GM12878 (cell line): ENCODE measurements at places on chromosomes 6 and 20.

DNA sequence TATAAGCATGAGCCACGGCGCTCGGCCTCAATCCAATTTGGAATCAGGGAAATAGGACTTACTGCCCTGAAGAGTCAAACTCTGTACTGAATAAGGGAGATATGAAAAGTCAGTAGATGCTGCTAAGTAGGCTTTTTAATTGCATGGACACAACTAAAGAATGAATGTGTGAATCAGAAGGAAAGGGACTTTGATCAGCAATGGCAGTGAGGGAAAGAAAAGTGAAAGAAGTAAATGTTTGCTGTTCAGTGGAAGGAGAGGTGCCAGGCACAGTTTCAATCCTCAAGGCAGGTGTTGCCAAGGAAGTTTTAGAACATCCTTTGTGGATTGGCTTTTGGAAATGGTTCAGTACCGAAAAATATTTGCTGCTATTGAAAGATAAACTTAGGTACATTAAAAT, 62.2 kb upstream of the GCM1 start:
- H3K27me3 ChIP-seq = no peaks in the 10 kb centered on the region
- no peak overlapping the region for H3K27ac ChIP-seq
- no peak for DNase-seq
- H3K4me3 ChIP-seq = no peak overlapping the region

DNA sequence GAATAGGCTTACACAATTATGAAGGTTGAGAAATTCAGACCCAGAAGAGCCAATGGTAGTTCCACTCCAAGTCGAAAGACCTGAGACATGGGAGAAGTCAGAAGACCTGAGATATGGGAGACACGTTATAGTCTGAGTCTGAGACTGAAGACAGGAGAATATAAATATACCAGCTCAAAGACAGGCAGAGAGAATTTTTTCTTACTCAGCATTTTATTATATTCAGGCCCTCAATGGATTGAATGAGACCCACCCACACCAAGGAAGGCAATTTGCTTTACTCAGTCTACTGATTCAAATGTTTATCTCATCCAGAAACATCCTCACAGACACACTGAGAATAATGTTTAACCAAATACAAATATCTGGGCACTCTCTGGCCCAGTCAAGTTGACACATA, 693.5 kb downstream of the HDGFL1 start:
- H3K4me3 ChIP-seq = no peak overlapping the region
- no peak overlapping the region for H3K27ac ChIP-seq
- no peaks in the 10 kb centered on the region for H3K27me3 ChIP-seq
- DNase-seq = no peak
- H3K4me1 ChIP-seq = no peaks in the 10 kb centered on the region

DNA sequence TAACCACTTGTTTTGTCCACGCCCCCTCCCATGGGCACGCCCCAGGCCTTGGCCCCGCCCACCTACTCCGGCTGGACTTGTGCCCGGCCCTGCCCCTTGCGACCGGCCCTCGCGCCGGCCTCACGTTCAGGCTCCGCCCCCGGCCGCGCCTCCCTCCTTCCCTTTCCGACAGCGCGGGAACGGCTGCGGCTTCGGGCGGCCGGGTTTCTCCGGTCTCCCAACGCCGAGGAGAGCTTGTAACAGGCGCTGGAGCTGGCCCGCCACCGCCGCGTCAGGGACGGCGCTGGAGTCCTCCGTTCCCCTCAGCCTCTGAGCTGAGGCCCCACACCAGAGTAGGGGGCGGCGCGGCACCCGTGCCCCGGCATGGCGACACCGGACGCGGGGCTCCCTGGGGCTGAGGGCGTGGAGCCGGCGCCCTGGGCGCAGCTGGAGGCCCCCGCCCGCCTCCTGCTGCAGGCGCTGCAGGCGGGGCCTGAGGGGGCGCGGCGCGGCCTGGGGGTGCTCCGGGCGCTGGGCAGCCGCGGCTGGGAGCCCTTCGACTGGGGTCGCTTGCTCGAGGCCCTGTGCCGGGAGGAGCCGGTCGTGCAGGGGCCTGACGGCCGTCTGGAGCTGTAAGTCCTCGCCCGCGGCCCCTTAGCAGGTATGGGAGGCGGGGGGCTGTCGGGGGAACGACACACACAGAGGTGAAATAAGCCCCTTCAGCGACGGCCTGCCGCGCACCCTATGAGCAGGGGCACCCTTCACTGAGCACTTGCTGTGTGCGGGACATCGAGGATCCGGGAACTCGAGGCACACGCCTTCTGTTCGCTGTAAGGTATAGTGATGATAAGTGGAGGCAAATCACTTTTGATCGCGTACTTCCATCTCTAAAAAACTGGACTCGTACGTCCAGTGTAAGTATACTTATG, at the start of gene FANCE:
FANCE (plus strand) TSS at position 156 of the 908 bp plus-strand sequence; CDS start at position 364, 208 bp downstream.
- peak within 1 kb of the TSS; percentile 81 for H3K4me3 ChIP-seq
- H3K4me1 ChIP-seq = peaks cover 10% of the 10 kb centered on the region
- peak; percentile 72 for DNase-seq
- peaks cover 1% of the 10 kb centered on the region for H3K36me3 ChIP-seq

DNA sequence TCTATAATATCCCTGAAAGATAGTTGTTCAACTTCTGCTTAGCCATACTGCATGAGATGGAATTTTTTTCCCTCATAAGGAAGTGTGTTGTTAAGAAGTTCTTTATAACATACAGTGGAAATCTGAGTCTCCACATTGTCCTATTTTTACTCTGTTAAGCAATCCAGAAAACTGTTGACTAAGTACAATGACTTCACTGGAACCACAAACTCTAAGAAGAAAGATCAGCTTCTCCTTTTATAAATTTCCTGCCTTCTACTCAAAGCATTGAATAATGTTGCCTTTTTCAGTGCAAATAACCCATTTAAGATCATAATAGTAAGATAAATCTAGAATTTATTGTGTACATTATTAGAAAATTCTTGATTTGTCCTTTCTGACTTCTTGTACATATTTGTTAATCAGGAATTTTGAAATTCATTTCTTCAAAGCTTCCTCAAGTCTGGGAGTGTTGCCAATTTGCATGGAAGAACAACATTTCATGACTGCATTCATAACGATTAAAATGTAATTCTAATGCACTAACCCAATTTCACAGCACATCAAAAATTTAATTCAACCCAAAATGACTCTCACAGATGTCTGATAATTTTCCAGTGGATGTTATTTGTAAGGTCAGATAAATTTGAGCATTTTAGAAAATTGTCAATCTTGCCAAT, 45.6 kb upstream of the ANKEF1 start:
- H3K27ac ChIP-seq = no peak overlapping the region
- no peak for DNase-seq
- H3K36me3 ChIP-seq = no peaks in the 10 kb centered on the region
- no peak overlapping the region for H3K4me3 ChIP-seq
- H3K4me1 ChIP-seq = no peaks in the 10 kb centered on the region

- no peak for DNase-seq
- H3K27me3 ChIP-seq = no peaks in the 10 kb centered on the region
- peak overlapping the region; percentile 99 for H3K4me3 ChIP-seq
- H3K27ac ChIP-seq = peak overlapping the region; percentile 78
- H3K4me1 ChIP-seq = peaks cover 3% of the 10 kb centered on the region; the same call in 1 of the 2 replicates
Measured at GRCh38 chr20:56391037-56391436, 978 bp downstream of the AURKA start.

DNA sequence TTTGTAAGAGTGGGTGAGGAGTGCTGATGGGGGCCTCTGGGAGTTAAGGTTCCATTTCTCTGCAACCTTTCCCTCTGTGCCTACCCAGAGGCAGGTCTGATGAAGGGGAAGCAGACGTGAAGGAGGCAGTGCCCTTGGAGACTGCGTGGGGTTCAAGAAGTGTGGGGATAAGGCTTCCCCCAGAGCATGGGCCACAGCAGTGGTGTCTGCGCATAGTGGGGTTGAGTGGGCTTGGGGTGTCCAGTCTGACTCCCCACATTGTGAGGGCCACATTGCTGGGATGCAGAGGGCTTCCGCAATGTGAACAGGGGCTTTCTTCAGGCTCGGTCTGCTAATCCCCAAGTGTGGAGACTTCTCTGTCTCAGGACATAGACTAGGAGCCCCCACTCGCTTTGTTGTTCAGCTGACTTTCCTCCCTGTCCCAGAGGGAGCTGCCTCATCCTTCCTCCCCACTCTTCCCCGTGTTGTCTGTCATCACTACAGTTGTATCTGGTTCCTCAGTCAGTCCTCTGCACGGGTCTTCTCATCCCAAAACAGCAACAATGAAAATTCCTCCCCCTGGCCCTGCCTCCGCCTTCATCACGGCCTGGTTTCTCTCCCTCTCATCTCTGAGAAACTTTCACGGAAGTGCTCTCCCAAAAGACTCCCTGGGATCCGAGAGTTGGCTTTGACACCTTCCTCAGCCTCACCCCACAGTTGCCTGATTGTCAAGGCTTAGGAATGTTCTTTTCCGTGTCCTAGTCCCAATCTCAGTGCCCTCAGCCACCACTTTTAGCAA, 2.8 kb downstream of the EBF4 start:
- H3K27me3 ChIP-seq = peaks cover 10% of the 10 kb centered on the region
- no peaks in the 10 kb centered on the region for H3K36me3 ChIP-seq
- H3K4me3 ChIP-seq = no peak overlapping the region
- no peaks in the 10 kb centered on the region for H3K4me1 ChIP-seq
- H3K27ac ChIP-seq = no peak overlapping the region

- H3K4me3 ChIP-seq = no peak overlapping the region
- H3K36me3 ChIP-seq = no peaks in the 10 kb centered on the region
- DNase-seq = no peak
- no peak overlapping the region for H3K27ac ChIP-seq
- no peaks in the 10 kb centered on the region for H3K27me3 ChIP-seq
Measured at GRCh38 chr6:69289689-69290495, 506.9 kb downstream of the LMBRD1 start.

DNA sequence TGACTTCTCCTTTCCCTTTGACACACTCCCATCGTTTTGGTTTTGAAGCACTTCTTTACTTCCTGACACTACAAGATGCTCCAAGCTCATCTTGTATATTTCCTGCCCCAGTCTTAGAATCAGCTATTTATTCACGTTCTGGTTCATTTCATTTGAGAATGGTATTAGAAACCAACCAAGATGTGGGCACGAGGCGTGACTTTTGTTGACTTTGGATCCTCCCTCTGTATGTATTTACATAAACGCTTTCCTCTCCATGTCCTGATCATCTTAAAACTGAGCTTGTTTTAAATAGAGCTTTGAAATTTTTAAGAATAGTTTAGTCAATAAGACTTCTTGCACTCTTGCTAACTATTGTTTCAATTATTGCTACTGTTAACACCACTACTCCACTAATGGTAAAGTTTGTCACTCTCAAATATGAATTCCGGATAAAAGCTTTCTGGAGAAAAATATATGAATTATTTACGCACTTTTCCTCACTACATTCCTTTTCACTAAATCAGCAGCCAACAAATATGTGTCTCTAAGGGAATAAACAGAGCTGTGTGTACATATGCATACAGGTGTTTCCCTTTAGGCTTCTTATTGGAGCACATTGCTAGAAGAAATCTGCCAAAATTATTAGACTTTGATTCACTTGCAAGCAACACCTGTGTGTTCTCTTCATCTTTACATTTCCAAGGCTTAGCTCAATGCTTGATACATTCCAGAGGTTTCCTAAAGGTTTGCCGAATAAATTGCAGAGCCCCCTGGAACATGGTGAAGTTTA, 77.3 kb upstream of the TMEM244 start:
- no peak overlapping the region for H3K4me3 ChIP-seq
- no peak overlapping the region for H3K27ac ChIP-seq
- no peak for DNase-seq
- no peaks in the 10 kb centered on the region for H3K4me1 ChIP-seq
- no peaks in the 10 kb centered on the region; the same call in 1 of the 2 replicates for H3K27me3 ChIP-seq

DNA sequence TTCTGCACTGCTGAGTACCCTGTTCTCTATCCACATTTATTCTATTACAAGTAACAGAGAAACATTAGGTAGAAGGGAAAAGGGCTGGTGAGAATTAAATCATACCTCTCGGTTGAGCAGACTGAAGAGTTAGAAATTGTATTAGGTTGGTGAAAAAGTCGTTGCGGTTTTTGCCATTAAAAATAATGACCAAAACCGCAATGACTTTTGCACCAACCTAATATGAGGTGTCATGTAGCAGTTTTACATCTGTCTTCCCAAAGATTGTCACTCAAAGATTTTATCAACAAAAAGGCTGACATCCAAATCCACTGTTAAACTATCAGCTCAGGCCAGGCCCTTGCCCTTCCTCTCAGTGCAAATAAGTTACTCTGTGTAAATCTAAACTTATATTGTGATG, 28.3 kb upstream of the GRIK2 start:
- no peaks in the 10 kb centered on the region for H3K27me3 ChIP-seq
- H3K4me1 ChIP-seq = no peaks in the 10 kb centered on the region
- no peak overlapping the region for H3K27ac ChIP-seq
- no peak overlapping the region for H3K4me3 ChIP-seq
- no peaks in the 10 kb centered on the region for H3K36me3 ChIP-seq
- no peak for DNase-seq

GRCh38 chr6:14274546-14275492, 157.2 kb downstream of the CD83 start:
- H3K27me3 ChIP-seq = no peaks in the 10 kb centered on the region
- no peak overlapping the region for H3K4me3 ChIP-seq
- peaks cover 19% of the 10 kb centered on the region for H3K4me1 ChIP-seq
- no peaks in the 10 kb centered on the region for H3K36me3 ChIP-seq
- H3K27ac ChIP-seq = no peak overlapping the region

DNA sequence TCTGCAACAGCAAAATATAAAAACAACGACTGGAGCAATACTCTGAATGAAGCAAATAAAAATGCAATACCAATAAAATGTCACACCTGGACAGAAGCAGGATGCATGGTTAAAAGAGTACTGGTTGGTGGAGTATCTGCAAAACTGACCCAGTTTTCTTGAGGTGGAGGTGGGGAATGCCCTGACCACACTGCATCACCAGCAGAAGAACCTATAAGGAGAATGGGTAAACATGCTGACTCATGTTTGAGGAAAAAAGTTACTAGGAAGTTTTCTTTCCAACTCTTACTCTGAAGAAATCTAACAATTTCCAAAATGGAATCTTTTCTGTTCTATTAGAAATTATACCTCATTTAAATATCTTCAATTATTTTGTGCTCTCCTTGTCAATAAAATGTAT, 43.6 kb downstream of the REPS1 start:
- DNase-seq = no peak
- no peak overlapping the region for H3K4me3 ChIP-seq
- H3K36me3 ChIP-seq = no peaks in the 10 kb centered on the region
- H3K4me1 ChIP-seq = peaks cover 5% of the 10 kb centered on the region; the same call in 1 of the 2 replicates
- no peaks in the 10 kb centered on the region for H3K27me3 ChIP-seq

- H3K4me1 ChIP-seq = no peaks in the 10 kb centered on the region
- no peaks in the 10 kb centered on the region for H3K36me3 ChIP-seq
- DNase-seq = no peak
Measured at GRCh38 chr20:2911200-2911599, 37.9 kb downstream of the PTPRA start.

- peaks cover 13% of the 10 kb centered on the region for H3K4me1 ChIP-seq
- H3K27me3 ChIP-seq = no peaks in the 10 kb centered on the region
- H3K36me3 ChIP-seq = no peaks in the 10 kb centered on the region; the same call in 1 of the 2 replicates
- peak overlapping the region; percentile 17; the same call in 1 of the 2 replicates for H3K27ac ChIP-seq
- peak; percentile 38 for DNase-seq
- no peak overlapping the region for H3K4me3 ChIP-seq
Measured at GRCh38 chr6:57108691-57109090, 18.7 kb downstream of the ZNF451 start.

- no peak for DNase-seq
- peaks cover 4% of the 10 kb centered on the region for H3K36me3 ChIP-seq
- H3K27ac ChIP-seq = no peak overlapping the region
Measured at GRCh38 chr6:52286798-52287432, 2.4 kb upstream of the MCM3 start.

- no peaks in the 10 kb centered on the region; the same call in 1 of the 2 replicates for H3K36me3 ChIP-seq
- DNase-seq = no peak
- peaks cover 28% of the 10 kb centered on the region for H3K4me1 ChIP-seq
- H3K4me3 ChIP-seq = no peak overlapping the region
- H3K27me3 ChIP-seq = no peaks in the 10 kb centered on the region
- H3K27ac ChIP-seq = no peak overlapping the region
Measured at GRCh38 chr20:33861458-33861857, 50.3 kb downstream of the CHMP4B start.

GRCh38 chr6:135030056-135030473, 24.6 kb downstream of the HBS1L start:
- H3K4me1 ChIP-seq = peaks cover 22% of the 10 kb centered on the region
- no peaks in the 10 kb centered on the region for H3K27me3 ChIP-seq
- H3K27ac ChIP-seq = peak overlapping the region; percentile 76
- peaks cover 14% of the 10 kb centered on the region; the same call in 1 of the 2 replicates for H3K36me3 ChIP-seq
- DNase-seq = peak; percentile 86
